HepG2 (cell line): ENCODE measurements at places on chromosomes 11 and 22. TPM values are rescaled to one million over a fixed set of nuclear protein-coding genes. Genes with fewer than 3 reads are reported as not detected.

The MYO7A gene
- total RNA-seq: 3.6 and 7.5 TPM in 2 replicates

The MYRF gene
- total RNA-seq: 7.9 and 10.2 TPM in 2 replicates

The BBOX1 gene
- total RNA-seq: not detected in 2 replicates

The LBHD1 gene
- total RNA-seq: 1.4 and 3.7 TPM in 2 replicates

The TMX2 gene
- 67.0 and 129 TPM in 2 replicates for total RNA-seq

GRCh38 chr22:48258811-48259210 is 1496.4 kb downstream of the TBC1D22A start:
- H3K36me3 ChIP-seq: no peaks in the 10 kb centered on the region
- no peak overlapping the region for H3K27ac ChIP-seq
- H3K4me3 ChIP-seq: no peak overlapping the region
- no peak for DNase-seq
- peaks cover 2% of the 10 kb centered on the region for H3K27me3 ChIP-seq
- no peaks in the 10 kb centered on the region for H3K4me1 ChIP-seq

- no peak overlapping the region for H3K27ac ChIP-seq
- no peaks in the 10 kb centered on the region for H3K36me3 ChIP-seq
Observed at GRCh38 chr11:31943056-31943780, 132.1 kb upstream of the PAX6 start.
